T-cell (primary cell): ENCODE measurements at places on chromosomes 4 and X. TPM values are rescaled to one million over a fixed set of nuclear protein-coding genes. Genes with fewer than 3 reads are reported as not detected.

Gene C4orf50
- 0.38 TPM for total RNA-seq

DNA sequence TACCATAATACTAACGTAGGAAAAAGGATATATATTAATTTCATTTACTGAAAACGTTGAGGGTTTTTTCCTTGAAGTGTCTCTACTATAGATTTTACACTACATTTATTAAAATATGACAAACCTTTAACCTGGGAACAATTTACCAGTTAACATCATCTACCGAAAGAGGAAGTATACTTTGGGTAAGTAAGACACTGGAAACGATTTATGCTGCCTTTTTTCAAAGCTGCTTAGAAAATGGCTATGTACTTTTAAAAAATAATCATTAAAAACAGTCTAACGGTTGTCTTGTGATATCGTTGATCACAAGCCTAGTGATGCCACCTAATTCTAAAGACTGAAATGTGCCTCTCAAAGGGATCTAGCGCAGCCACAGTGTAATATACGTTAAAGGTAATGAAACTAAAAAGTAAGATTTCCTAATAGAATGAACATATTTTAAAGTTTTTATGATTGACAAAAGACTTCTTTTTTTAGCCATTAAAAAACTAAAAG lies 50.4 kb downstream of the STX18 start:
- no peak overlapping the region for H3K27ac ChIP-seq
- H3K4me3 ChIP-seq = no peak overlapping the region
- H3K4me1 ChIP-seq = no peaks in the 10 kb centered on the region

GRCh38 chr4:114688059-114688458 lies 89.5 kb downstream of the UGT8 start:
- DNase-seq = no peak
- no peaks in the 10 kb centered on the region for H3K4me1 ChIP-seq
- no peak overlapping the region for H3K4me3 ChIP-seq
- H3K27ac ChIP-seq = no peak overlapping the region
- H3K36me3 ChIP-seq = no peaks in the 10 kb centered on the region
- no peaks in the 10 kb centered on the region for H3K27me3 ChIP-seq

Gene ARHGAP6
- not detected for total RNA-seq

Gene FGFRL1
- total RNA-seq = 25.2 TPM

GRCh38 chr4:90876296-90876695 lies 749.1 kb downstream of the CCSER1 start:
- H3K4me3 ChIP-seq = no peak overlapping the region
- DNase-seq = no peak
- H3K27me3 ChIP-seq = no peaks in the 10 kb centered on the region
- H3K4me1 ChIP-seq = no peaks in the 10 kb centered on the region

Gene SMIM43
- total RNA-seq = 0.43 TPM

DNA sequence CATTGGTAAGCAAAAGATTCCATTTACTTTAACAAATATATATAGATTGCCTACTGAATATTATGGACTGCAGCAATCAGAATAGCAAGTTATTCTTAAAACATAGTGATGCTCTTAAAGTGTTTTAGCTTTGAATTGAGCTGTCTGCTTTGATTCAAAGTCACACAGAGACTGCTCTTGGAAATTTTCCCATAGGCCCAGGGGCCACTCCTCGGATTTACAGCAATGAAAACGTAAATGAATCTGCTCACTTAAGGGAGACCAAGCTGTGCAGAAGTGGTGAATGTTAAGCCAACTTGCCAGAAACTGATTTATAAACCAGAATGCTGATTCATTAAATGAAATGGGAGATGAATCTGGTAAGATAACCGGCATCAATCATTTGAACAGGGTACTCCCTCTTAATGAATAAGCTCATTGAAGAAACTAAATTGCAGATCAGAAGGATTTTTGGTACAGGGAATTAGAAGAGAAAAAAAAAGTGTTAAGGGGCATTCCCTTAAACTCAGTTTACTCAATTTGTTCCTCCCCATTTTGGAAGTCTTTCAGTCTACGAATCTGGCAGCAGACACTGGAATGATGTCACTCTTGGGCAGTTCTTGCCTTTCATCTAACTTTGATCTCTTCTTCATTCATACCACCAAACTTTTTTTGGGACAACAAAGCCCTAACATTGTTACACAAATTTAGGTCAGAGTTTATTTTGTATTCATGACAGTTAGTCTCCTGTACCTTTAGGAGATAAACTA lies 363.3 kb upstream of the MAGEB2 start:
- H3K27ac ChIP-seq = no peak overlapping the region
- no peak for DNase-seq
- H3K4me3 ChIP-seq = no peak overlapping the region

DNA sequence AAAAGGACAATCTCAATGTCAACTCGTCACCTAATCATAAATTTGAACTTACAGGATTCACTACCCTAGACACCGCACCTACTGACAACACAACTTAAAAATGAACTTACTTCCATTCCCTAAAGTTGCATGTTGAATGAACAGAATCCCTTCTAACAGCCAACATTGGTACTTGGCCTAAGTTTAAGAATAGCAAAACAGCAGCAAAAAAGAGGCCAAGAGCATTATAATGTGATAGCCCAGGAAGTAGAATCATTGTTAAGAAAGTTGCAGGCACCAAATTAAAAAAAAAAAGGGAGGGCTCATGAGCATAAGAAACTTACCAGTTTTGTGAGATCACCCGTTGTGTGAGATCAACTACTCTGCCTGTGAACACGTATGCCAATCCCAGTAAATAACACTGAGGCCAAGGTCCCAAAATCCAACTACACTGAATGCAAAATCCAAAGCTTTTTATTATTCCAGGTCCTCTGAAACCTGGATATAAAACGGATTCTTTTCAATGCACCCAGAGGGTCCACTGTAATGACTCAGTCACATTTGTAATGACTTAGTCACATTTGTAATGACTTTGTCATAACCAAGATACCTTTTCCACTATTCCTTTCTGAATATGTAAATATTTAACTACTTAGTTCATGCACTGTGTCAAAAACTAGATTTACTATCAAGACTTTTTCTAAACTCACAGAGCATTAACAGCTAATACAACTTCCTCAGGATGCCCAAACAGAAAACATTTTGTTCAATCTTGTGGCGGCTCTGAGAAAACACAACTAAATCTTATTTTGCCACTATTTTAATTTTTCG lies 6.8 kb downstream of the HNRNPDL start:
- DNase-seq = no peak
- H3K27me3 ChIP-seq = no peaks in the 10 kb centered on the region
- peaks cover 20% of the 10 kb centered on the region for H3K4me1 ChIP-seq
- H3K36me3 ChIP-seq = no peaks in the 10 kb centered on the region
- H3K27ac ChIP-seq = no peak overlapping the region

Gene BEX5
- 5.0 TPM for total RNA-seq

Gene EIF4E
- 39.4 TPM for total RNA-seq

GRCh38 chr4:188911199-188911598 lies 772.0 kb downstream of the TRIML1 start:
- H3K27me3 ChIP-seq = no peaks in the 10 kb centered on the region
- no peak for DNase-seq
- H3K36me3 ChIP-seq = no peaks in the 10 kb centered on the region

- no peaks in the 10 kb centered on the region for H3K36me3 ChIP-seq
- H3K27me3 ChIP-seq = peaks cover 4% of the 10 kb centered on the region
- no peaks in the 10 kb centered on the region for H3K4me1 ChIP-seq
- no peak overlapping the region for H3K4me3 ChIP-seq
- no peak for DNase-seq
- no peak overlapping the region for H3K27ac ChIP-seq
Observed at GRCh38 chr4:140695483-140695882, 60.7 kb downstream of the TBC1D9 start.

Gene MAGED4B
- 3.7 TPM for total RNA-seq

DNA sequence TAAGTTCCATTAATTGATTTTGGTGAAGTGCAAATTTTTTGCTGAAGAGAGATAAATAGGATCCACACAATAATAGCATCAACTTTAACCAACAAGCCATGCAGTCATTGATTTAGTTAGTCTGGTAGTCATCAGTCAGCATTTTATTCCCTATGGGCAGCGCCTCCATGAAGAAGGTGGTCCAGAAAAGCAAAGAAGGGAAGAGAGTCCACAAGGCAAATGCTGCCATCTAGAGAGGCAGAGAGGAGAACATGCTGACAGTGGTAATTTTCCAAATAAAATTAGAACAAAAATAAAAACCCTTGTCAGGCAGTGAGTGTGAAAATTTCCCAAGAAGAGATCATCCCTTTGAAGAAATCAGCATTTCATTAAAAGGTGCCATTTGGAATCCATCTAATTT lies 366.7 kb upstream of the FAM241A start:
- DNase-seq = no peak
- no peak overlapping the region for H3K27ac ChIP-seq
- H3K4me1 ChIP-seq = no peaks in the 10 kb centered on the region

- H3K27ac ChIP-seq = no peak overlapping the region
- H3K4me3 ChIP-seq = no peak overlapping the region
- H3K4me1 ChIP-seq = no peaks in the 10 kb centered on the region
- DNase-seq = no peak
- no peaks in the 10 kb centered on the region for H3K36me3 ChIP-seq
Observed at GRCh38 chr4:124943145-124943889, 230.8 kb upstream of the ANKRD50 start.

Gene IL21
- not detected for total RNA-seq

Gene TLR6
- total RNA-seq = 2.5 TPM

DNA sequence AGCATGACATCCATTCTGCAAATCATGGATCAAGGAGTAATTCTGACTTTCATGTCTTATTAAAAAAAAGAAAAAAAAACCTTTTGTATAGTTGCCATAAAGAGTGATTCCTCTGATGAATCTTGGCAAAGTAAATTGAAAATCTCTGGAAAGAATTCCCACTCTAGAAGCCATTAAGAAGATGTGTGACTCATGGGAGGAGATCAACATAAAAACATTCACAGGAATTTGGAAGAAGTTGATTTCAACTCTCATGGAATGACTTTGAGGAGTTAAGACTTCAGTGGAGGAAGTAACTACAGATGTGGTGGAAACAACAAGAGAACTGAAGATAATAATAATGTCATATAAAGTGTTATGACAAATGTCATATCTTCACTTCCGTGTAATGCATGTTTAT lies 204.2 kb downstream of the PABPC4L start:
- H3K4me3 ChIP-seq = no peak overlapping the region
- no peaks in the 10 kb centered on the region for H3K4me1 ChIP-seq
- no peak overlapping the region for H3K27ac ChIP-seq
- H3K27me3 ChIP-seq = no peaks in the 10 kb centered on the region

- H3K27me3 ChIP-seq = no peaks in the 10 kb centered on the region
- H3K36me3 ChIP-seq = no peaks in the 10 kb centered on the region
- DNase-seq = no peak
- H3K4me3 ChIP-seq = no peak overlapping the region
- H3K4me1 ChIP-seq = no peaks in the 10 kb centered on the region
- H3K27ac ChIP-seq = no peak overlapping the region
Observed at GRCh38 chrX:72367516-72367915, 61.8 kb upstream of the CITED1 start.

- H3K36me3 ChIP-seq = no peaks in the 10 kb centered on the region
- DNase-seq = no peak
- H3K4me1 ChIP-seq = no peaks in the 10 kb centered on the region
- no peaks in the 10 kb centered on the region for H3K27me3 ChIP-seq
- H3K4me3 ChIP-seq = no peak overlapping the region
Observed at GRCh38 chrX:123199338-123199737, 15.3 kb downstream of the GRIA3 start.

DNA sequence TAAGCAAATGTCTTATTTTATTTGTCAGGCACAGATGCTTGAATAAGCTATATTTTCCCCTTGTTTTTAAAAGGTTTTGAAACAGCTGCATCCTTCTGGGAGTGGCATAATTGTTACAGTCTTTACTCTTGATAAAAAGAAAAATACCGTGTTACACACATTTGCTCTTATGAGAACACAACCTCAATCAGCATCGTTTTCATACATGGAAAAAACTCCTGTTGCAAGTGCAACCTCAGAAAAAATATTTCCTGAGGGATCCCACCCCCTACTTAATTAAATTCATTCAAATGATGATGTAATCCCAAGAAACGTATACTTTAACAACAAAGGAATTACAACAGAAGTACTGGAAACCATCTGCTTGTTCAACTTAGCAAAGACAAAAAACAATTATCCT lies 58.6 kb downstream of the SMAD1 start:
- H3K4me3 ChIP-seq = no peak overlapping the region
- no peaks in the 10 kb centered on the region for H3K4me1 ChIP-seq
- no peaks in the 10 kb centered on the region for H3K36me3 ChIP-seq
- no peak for DNase-seq
